ENCODE measurements at places on chromosomes 12 and 14.

- DNase-seq = no peak
These were observed 12.5 kb downstream of the PAWR start for GRCh38 chr12:79678306-79678705.

- no peak for DNase-seq
These were observed 12.0 kb upstream of the CD9 start for GRCh38 chr12:6187948-6188793.

GRCh38 chr12:105698075-105698474 is 367.6 kb downstream of the C12orf75 start:
- DNase-seq = no peak

- DNase-seq = no peak
These were observed 583.9 kb downstream of the ALG10 start for GRCh38 chr12:34605955-34606748.

DNA sequence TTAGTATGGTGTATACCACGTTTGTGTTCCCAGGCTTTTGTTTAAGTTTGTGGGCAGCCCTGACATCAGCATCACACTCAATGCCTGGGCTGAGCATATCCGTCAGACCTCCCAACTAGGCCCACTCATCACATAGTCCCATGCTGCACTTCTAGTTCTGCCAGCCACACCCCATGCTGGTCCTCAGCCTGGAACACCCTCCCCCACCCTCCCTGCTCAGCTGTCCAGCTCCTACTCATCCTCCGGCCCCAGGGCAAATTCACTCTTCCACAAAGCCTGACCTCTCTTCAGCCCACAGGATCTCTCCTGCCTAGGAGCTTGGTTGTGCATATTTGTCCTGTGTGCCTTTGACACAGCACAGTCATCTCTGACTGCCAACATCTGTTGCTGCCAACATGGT is 3.9 kb upstream of the ENDOU start:
- no peak for DNase-seq

- no peak for DNase-seq
These were observed 156.5 kb upstream of the C14orf180 start for GRCh38 chr14:104422837-104423681.

DNA sequence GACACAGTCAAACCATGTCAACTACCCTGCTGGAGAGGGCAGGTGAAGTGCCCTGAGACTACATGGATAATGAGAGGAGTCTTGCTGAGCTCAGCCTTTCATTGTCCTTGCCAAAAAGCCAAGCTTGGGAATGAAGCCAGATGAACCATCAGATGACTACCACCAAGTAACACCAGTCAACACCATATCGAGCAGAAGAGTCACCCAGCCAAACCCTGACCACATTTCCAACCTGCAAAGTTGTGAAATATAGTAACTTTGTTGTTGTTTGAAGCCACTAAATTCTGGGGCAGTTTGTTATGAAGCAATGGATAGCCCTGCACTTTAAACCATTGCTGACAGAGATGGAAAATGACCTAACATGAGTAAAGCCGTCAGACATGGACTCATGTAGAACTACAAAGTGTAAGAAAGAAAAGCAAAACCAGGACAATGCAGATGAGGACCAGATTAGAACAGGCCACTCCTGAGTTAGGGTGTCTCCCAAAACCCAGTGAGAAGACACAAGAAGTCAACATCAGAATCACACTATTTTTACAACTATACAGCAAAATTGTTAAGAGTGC is 12.5 kb upstream of the CRADD start:
- no peak for DNase-seq

- DNase-seq = peak; percentile 81
These were observed 484.6 kb downstream of the AACS start for GRCh38 chr12:125549836-125550235.

DNA sequence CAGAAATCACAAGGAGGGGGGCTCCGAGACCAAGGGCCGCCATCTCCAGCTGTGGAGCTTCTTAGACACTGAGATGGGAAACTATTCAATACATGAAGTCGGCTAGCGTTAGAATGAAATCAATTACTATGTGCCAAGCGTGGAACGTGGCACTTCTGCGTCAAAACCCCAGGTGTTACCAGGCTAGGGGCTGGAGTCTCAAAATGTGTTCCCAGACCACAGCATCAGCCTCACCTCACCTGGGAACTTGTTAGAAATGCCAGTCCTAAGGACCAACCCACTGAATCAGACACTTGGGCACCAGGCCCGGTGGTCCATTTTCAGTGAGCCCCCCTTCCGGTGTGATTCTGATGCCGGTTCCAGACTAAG is 5.0 kb upstream of the SETD1B start:
- DNase-seq = no peak

DNA sequence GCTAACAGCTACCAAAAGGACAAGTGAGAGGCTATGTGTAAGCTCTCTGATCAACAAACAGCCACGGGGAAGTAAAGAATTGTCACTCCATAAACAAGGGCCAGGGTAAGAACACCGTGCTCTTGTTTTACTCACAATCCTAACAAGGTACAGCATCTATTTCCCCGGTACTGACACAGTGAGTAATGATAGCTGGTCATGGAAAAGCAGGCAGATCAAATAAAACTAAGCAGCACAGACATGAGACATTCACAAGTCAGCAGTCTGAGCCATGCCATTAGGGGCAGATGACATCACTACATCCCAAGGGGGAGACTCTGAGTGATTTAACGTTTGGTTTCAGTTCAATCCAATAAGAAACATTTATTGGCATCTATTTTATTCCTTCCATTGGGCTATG is 54.4 kb downstream of the ARL6IP4 start:
- no peak for DNase-seq

DNA sequence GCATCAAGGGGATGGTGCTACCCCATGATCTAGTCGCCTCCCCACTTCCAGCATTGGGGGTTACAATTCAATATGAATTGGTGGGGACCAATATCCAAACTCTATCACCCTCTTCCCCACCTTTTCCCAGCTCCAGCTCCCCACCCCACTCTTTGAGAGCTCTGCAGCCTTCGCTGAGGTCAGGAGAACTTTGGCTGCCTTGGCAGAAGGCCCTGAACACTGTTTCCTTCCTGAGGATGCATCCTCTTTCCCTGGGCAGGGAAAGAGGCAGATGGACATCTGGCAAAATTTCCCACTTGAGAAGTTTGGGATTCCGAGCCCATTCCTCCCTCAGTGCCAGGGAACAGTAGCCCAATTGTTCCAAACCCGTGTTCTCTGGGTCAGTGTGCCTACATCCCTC is 169.1 kb downstream of the TSPAN9 start:
- no peak for DNase-seq

DNA sequence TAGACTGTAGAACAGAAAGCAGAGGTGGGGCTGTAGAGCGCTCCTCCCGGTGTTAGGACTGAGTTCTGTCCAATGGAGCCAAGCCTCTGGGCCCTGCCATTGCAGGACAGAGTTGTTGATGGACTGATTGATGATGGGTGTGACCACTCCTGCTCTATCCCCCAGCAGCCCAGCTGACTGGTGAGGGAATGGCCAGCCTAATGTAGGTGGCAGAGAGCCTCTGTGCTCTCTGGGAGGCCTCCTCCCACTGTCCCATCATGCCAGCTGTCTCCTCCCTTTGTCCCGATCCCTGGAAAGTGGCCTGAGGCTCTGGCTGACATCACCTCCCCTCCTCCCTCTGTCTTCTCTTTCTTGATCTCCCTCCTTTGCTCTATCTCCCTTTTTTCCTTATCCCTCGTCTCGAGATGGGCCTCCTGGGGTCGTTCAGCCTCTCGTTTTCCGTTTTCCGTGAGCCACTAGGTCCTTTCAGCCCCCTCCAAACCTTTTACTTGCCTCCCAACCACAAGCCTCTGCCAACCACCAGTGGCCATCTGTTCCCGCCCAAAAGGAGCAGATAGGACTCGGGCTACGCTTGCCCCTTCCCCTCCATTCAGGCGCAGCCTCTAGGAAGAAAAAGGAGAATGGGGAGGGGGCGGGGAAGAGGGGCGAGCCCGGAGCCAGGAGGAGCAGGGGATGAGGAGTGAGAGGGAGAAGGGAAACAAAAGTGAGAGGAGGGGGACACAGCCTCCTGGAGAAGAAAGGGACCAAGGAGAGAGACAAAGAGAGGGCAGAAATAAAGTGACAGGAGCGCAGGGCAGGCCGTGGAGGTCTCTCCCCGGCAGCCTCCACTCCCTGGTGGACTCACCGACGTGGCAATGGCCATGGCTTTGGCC is 572 bp downstream of the EFS start:
- DNase-seq = no peak

- no peak for DNase-seq
These were observed 130.0 kb downstream of the DPF3 start for GRCh38 chr14:72763892-72764291.

GRCh38 chr12:117060246-117060928 is 38.8 kb downstream of the TESC start:
- no peak for DNase-seq

GRCh38 chr14:54928216-54928615 is 25.6 kb upstream of the GCH1 start:
- no peak for DNase-seq

DNA sequence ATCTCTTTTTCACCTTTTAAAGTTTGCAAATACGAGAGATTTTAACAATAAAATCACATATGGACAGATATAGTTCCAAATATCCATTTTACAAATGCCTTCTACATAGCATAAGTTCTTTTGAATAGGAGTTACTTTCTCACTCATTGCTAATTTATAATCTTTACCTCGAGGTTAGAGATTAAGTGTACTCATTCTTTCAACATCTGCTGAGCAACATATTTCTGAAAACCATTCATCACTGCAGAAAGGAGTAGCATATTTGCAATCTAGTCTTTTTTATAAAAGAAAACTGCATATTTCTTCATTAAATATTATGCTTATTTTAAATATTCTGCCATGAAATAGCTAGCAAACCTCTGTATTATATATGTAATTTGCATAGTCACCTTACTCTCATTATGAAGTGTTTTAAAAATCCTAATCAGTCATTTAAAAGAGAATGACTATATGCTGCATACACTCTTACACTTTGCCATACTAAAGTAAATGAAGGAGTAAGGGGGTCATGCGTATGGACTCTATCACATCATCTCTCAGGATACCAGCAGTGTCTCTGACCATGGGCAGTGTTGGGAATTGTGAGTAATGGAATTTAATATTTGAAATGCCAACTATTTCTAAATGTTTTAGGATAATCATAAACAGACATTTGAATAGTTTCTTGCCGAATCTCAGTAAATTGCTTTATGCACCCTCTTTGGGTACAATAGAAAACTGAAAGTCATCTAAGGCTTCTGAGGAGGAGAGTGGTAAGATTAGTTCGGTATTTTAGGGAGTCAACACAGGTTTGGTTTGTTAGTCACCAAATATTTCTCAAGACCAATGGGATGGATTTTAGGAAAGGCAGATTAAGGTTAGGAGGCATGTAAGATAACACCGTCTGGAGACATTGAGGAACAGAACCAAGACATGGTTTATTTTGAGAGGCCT is 524.8 kb upstream of the ATP2B1 start:
- DNase-seq = no peak

DNA sequence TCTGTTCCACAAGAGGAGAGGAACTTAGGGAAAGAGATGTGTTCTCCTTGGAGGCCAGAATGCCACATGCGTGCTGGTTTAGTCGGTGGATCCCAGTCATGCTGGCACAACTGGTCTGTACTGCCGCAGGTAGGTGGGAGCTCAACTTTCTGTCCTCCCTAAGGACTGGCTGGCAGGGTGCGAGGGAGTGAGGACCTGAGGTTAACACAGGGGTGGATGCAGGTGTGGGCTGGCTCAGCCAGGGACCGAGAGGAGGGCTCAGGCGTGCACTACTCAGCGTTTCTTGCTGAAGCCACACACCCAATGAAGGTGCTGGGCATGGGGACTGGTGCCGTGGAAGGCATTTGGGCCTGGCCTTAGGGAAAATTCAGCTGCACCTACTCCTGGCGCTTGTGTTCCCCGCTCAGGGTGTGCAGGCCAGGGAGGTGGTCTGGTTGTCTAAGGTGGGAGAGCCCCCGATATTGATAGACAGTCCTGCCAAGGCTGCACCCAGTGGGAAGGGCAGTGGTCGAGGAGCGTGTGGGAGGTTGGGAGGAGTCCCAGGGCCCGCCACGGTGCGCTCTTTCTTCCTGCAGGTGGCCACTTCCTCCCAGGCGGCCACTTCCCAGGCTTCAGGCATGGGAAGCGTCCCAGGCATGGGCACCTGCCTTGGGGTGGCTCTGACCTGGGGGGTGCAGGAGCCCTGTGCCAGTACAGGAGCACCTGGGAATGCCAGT is 138.4 kb downstream of the ADGRD1 start:
- DNase-seq = no peak

DNA sequence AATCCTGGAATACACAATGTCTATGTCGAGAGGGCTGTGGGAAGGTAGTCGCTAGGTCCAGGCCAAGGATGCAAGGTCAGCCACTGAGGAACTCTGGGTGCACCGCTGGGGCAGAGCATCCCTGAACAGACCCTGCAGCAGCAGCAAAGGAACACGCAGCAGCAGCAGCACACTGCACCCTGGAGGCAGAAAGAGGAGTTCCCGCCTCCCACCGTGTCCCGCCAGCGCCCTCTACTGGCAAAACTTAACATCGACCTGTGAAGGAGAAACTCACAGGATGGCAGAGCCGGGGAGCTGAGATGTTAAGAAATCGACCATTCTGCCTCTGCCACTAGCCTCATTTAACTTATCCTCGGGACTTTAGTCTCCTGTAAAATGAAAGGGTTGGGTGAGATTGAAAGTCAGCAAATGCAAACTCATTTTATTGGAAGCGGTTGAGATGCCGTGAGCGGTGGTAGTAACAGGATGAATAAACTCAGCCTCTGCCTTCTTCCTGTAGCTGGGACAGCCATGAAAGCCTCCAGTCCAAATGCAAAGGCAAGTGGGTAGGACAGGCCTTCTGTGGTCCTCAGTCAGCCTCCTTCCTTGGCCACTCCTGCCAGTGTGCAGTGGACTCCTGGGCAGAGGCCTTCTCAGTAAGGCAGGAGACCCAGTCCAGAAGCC is 45.6 kb downstream of the STAB2 start:
- peak; percentile 96 for DNase-seq

- peak; percentile 86 for DNase-seq
These were observed 5.9 kb upstream of the GDF11 start for GRCh38 chr12:55736780-55737580.

DNA sequence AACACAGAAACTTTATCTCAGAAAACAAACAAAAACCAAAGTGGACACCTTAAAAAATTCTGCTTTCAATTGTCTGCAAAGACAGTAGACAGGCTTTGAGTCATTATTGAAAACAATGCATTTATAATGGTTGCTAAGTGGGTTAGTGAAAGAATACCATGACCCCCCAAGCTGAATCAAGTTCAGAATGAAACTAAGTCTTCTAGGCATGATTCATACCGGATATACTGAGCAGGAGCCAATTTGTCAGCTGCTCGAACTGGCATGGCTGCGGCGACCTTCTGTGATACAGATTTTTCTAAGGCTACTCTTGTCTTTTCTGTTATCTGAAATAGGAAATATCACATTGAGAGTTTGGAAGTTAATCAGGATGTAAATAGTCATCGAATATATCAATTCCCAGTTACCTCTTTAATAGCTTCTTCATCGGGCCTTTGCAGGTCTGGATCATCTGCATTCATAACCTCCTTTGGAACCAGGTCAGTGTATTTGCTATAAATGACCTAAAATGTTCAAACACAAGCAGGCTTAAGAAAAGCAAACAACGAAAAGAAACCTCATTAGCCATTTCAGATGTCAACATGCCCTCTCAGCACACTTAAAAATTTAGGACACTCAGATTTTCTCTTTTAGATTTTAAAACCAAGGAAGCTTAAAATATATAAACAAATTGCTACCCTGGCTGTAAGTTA is 22.3 kb downstream of the SNW1 start:
- DNase-seq = no peak

GRCh38 chr12:53381731-53382630 is 2.0 kb downstream of the SP1 start:
- DNase-seq = peak; percentile 60
